ENCODE measurements at places on chromosomes 13 and 19.

DNA sequence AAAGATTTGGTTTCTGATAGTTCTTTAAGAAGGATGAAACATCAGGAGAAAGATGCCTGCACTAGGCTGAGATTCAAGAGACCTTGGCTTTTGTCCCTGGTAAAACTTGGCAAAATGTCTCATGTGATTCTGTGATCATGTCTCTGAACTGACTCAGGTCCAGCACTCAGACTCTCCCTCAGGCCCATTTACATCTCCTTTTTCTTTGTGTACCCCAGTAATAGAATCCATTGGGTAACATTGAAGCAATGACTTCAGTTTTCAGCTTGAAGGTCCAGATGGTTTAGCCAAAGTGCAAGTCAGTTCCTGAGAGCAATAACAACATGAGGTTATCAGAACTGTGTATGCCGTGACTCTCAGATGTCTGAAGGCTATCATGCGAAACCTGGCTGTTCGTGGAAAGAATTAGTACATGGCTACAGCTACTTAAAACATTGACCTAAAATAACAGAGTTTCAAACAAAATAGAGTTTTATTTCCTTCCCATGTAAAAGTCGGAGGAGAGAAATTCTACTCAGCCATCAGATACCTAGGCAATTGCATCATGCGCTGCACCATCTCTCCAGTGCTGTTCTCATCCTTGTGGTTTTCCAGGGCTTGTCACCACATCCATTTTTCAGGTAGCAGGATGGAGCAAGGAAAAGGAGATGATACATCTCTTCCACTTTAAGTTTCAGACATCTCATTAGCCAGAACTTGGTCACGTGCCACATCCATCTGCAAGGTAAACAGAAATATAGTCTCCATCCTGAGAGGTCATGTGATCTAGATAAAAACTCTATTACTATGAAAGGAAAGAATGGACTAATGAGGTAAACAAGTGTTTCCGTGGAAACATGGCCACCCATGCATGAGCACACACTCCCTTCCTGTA lies 117.3 kb downstream of the POSTN start:
- no peak for DNase-seq

DNA sequence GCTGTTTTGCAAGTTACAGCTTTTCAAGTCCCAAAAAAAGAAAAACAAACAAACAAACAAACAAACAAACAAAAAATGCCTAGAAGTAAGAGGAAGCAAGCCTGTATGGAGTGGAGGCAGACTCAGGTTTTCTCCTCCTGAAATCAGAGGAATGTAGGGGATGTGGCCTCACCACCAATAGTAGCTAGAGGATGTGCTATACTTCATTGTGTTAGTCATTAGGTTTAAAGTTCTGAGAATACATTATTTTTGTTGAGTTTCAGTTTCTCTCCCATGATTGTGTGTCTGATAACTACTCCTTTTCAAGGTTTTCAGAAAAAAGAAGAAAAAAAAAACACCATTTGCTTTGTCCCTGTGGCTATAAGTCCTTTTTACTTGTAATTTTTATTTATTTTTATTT lies 524.5 kb downstream of the GPC6 start:
- no peak for DNase-seq

DNA sequence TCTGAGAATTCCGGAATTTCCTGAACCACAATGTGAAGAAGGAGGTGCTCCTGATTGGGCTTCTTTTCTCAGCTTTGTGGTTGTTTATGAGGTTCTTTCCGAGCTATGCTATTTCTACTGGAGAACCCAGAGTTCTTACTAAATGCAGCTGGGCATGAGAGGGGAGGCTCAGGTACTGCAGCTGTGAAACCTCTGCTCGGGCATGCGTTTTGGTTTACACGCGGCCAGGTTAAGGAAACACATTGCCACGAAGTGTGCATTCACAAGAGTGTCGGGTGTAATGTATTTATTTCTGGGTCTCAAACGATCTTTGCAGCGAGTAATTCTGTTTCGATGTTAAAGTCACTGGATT lies 661 bp upstream of the MIR17HG start:
- no peak for DNase-seq

DNA sequence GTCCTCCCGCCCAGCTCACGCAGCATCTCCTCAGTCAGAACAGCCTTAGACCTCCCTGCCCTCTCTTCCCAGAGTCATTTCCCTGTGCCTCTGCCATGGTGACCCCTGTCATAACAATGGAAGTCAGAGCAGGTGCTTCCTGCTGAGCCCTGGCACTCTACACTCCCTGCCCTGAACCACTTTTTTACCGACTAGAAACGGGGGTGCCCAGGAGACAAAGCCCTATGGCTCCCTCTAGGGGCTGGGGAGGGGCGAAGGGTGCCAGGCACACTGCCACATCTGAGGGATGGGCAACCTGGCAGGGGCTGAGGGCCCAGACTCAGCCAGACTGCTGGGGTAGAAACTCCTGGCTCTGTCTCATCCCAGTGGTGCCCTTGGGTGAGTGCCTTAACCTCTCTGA lies 16.4 kb downstream of the ZNF574 start:
- DNase-seq: no peak

GRCh38 chr13:26053418-26053980 lies 1.7 kb upstream of the SHISA2 start:
- no peak for DNase-seq

GRCh38 chr13:112131713-112132113 lies 64.8 kb downstream of the SOX1 start:
- DNase-seq: no peak

DNA sequence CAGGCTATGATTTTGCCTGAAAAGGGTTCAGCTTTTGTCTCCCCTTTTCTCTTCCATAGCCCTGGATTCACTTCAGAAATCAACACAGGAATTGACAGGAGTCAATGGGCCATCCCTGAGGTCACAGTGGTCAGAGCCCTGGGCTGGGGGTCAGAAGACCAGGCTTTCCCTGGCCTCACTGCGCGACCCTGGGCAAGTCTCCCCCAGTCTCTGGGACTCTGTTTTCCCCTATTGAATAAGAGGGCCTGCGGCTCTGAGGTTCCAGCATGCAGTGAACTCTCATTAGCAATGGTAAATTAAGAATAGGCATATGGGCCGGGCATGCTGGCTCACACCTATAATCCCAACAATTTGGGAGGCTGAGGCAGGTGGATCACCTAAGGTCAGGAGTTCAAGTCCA lies 30.7 kb upstream of the VSTM2B start:
- no peak for DNase-seq

- no peak for DNase-seq
Measured at GRCh38 chr19:33954686-33955085, 158.0 kb downstream of the KCTD15 start.

GRCh38 chr13:95168191-95168590 lies 133.1 kb downstream of the ABCC4 start:
- no peak for DNase-seq

GRCh38 chr13:82925114-82925513 lies 957.2 kb downstream of the SLITRK1 start:
- DNase-seq: no peak

DNA sequence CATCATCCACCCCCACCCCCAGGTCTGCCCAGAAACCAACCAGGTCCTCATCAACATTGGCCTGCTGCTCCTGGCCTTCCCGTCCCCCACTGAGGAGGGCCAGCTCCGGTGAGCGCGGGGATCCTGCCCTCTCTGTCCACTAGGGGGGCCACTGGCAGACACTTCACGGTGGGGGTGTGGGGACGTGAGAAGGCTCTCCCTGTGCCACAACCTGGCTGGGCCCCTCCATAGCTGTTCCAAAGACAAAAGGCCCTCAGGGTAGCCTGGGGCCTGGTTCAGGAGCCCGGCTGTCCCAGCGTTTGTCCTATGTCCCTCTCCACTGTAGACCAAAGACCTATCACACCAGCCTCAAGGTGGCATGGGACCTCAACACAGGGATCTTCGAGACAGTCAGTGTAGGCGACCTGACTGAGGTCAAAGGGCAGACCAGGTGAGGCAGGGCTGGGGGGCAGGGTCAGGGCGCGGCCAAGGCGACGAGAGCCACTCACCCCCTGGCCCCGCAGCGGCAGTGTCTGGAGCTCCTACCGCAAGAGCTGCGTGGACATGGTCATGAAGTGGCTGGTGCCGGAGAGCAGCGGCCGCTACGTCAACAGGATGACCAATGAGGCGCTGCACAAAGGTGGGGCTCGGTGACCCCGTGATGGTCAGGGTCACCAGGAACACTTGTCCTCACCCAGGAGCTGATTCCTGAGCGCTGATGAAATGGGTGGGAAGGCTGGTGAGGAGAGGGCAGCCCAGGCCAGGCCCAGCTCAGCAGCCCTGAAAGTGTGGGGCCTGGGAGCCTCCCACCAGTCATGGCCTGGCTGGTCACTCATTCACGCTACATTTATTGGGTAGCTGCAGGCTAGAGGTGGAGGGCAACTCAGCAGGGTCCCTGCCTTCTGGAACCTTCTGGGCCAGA lies 7.9 kb downstream of the DCAF15 start:
- DNase-seq: no peak

DNA sequence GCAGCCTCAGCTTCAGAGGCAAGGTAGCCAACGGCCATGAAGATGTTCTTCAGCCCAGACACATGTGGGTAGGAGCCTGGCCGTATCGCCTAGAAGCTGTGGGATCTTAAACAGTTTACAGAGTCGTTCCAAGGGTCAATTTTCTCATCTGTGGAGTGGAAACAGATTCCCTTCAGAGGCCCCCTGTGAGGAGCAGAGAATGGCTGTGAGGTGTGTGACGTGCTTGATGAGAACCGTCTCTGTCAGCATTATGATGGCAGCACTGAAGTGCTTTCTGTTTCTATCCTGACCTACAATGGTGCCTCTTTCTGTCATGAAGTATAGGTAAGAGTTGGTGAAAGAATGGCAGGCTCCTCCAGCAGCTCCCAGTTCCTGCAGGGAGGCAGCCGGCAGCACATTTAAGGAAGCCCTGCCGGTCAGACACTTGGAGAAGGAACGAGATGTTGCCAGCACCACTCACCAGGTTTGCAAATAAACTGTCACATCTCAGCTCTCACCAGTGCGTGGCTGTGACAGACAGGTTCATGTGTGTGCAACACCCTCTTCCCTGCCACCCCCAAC lies 277.3 kb downstream of the FOXO1 start:
- DNase-seq: peak; percentile 45

DNA sequence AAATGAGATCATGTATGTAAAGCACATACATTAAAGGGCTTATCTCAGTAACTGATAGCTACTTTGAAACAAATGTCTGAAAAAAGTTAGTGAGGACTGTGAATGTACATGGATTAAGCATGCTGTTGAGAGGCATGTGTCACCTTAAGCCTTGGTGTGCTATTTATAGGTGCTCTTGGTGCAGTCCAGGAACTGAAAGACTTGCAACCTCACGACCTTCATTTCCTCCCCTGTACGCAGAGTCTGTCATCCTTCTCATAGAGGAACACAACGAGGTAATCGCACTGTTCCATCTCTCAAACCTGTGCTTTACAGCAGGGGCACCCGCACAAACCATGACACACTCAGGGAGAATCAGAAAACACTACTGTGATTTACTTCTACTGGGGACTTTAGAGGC lies 65.6 kb downstream of the UFM1 start:
- DNase-seq: no peak

GRCh38 chr13:98060282-98060681 lies 82.6 kb upstream of the FARP1 start:
- DNase-seq: no peak

DNA sequence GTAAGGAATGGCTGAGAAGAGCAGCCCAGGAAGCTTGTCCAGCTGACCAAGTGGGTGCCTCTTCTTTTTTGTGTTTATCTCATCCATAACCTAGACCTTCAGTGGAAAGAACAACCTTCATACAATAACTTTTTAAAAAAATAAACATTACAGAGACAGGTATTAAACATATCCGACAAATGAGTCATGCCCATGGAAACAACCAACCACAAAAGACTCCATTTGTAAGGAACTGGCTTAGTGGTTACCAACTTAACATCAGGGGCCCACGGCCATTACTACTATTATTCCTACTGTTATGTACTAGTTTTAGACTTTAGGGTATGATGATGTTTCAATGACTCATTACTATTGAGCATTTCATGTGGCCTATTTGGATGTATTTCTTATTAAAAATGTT lies 191.7 kb upstream of the SERP2 start:
- DNase-seq: no peak

- no peak for DNase-seq
Measured at GRCh38 chr13:31138515-31138914, 23.2 kb downstream of the HSPH1 start.

- DNase-seq: no peak
Measured at GRCh38 chr13:112837371-112838037, 131.5 kb upstream of the MCF2L start.

DNA sequence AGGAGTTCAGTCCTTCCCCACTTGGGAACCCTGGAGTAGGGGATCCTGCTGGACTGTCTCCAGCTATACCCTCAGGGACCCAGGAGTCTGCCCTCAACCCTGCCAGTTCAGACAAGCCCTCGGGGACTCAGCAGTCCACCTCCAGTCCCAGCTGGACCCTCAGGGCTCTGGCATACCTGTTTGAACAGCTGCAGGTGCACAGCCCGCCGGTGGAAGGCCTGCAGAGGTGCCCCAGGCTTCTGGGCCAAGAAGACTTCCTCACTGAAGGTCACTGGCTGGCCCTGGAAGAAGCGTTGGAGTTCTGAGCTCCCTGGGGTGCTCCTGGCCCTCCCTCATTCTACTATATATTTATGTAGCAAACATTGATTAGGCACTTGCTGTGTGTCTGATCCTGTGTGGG lies 8.6 kb downstream of the CRB3 start:
- DNase-seq: no peak

GRCh38 chr13:50866817-50867636 lies 23.5 kb upstream of the DLEU7 start:
- DNase-seq: no peak

DNA sequence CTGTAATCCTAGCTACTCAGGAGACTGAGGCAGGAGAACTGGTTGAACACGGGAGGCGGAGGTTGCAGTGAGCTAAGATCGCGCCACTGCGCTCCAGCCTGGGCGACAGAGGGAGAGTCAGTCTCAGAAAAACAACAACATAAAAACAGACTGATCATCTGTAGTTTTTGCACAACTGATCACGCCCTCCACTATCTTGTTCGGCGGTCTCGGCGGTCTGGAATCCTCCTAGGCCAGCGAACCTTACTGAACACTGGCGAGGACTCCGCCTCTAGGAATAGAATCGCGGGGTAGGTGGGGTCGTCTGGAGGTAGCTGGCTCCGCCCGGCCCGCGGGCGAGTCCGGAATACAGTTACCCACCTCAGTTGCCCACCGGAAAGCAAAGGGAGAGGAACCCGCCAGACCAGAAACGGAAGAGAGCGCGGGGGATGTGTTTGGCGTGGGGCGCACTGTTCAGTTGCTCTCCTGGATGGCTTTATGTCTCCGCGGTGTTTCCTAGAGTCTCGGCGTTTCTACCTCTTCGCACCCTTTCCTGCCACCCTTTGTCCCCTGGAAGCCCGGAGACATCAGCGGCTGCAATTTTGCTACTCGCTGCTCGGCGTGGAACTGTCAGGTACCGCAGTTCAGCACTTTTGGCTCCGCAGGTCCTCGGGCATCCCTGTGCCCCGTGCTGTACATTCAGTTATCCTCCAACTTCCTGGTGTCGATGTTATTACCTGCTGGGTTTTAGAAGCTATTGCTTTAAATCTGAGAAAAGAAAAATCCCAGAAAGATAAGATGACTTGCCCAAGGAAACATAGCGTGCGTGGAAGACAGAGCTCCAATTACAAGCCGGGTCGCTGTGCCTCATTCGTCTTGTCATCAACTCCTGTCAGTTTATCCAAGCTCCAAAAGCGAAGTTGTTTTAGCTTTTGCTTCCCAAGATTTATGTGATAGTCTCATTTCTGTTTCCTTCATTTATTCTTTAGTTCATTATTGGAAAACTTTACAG lies 24.9 kb upstream of the HNRNPA1L2 start:
- peak; percentile 92 for DNase-seq

GRCh38 chr13:33152389-33152788 lies 133.2 kb downstream of the STARD13 start:
- DNase-seq: no peak

All from retina (tissue), 1 donor.